Stimulated activated CD8-positive, alpha-beta memory T cell treated with anti-CD3 and anti-CD28 coated beads, Interleukin-2, amount 100 ng/mL, for 48 hours (primary cell): ENCODE measurements at places on chromosomes 7 and 10.

GRCh38 chr7:34973400-34973760 lies 63.9 kb downstream of the DPY19L1 start:
- no peak for DNase-seq

DNA sequence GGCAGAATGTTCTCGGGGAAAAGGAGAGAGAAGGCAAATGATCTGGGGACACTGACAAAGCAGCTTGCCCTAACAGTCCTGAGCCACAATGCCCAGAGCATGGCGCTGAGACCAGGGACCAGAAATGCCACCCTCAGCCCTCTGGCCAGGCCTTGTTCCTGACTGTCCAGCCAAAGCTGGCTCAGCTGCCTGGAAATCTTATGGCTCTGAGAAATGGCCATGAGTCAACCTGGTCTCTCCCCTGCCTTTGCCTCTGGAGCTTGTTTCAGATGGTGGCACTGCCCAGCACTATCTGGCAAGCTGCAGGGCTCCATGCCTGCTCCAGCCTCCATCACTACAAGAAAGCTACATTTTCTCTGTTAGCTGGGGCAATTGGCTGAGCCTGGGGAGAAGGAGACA lies 90.5 kb upstream of the PLXNA4 start:
- DNase-seq: no peak

GRCh38 chr7:108723381-108723814 lies 153.7 kb downstream of the DNAJB9 start:
- no peak for DNase-seq

DNA sequence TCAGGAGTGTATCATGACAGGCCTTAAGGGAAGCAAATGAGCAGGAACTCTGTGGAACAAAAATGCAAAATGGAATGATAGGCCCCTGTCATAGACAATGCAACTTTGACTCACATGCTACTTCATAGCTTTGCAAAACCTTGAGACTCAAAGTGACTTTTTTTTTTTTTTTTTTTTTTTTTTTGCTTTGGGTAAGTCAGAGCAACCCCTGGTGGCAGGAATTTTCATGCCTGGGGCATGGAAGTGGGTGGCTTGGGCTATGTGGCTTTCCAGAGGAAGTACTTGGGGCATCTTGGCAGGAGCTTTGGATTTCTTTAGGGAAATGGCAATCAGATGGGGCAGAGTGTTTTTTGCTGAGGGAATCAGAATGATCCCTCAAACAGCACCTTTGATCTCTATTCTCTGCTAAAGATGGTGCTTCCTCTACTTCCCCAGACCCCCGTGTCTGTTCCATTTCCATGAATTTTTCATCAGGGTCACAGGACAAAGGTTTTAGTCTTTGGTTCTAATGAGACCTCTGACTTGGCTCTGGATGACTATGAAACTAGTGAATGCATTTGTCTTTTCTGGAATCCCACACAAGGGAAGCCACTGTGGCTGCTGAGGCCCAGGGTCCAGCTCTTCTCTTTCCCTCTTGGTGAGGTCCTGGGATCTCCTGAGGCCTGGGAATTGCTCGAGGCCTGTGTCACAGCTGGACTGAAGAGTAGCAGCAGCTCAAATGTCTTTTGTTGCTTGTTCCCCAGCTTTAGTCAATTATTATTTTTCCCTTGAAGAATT lies 62.8 kb downstream of the TACC2 start:
- no peak for DNase-seq

- no peak for DNase-seq
Measured at GRCh38 chr7:116862951-116863670, 724 bp downstream of the CAPZA2 start.

DNA sequence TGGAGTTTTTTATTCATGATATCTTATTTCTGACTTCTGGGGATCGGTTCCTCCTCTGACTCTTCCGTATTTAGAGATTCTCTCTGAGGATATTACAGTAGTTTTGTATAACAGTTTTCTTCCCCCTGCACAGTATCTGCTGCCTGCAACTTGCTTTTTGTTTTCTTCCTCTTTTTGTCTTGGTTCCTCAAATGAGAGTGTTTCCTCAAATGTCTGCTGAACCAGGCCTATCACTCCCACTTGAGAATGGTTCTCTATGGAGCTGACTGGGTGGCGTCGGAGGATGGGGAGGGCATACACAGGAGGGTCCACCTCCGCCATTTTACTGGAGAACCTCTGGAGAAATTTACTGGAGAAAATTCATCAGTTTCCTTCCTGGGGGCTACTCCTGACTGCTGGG lies 27.7 kb downstream of the ARHGAP22 start:
- no peak for DNase-seq

GRCh38 chr7:141071260-141071854 lies 2.5 kb upstream of the TMEM178B start:
- DNase-seq: no peak
